ENCODE measurements at places on chromosomes 6 and 20.

- DNase-seq, result no peak
Observed at GRCh38 chr20:47810721-47811347, 25.6 kb upstream of the SULF2 start.

GRCh38 chr6:110557199-110557598 lies 80.8 kb upstream of the SLC22A16 start:
- no peak for DNase-seq

DNA sequence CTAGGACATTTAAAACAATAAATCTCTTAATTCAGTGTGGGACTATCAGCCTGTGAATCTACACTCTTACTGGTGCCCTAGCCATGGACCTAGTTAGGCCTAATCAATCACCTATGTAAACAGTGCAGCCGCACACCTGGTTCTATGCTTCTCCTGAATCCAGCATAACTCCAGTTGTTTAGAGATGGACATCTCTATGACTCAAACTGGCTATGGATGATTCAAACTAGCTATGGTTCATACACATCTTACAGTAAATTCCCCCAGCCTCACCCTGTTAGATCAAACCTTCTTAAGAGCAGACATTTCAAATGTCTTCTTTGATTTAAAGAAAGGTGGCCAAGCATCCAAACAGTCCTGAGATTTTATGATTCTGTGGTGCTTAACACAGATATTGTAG lies 34.7 kb downstream of the SLC35B3 start:
- DNase-seq, result no peak

DNA sequence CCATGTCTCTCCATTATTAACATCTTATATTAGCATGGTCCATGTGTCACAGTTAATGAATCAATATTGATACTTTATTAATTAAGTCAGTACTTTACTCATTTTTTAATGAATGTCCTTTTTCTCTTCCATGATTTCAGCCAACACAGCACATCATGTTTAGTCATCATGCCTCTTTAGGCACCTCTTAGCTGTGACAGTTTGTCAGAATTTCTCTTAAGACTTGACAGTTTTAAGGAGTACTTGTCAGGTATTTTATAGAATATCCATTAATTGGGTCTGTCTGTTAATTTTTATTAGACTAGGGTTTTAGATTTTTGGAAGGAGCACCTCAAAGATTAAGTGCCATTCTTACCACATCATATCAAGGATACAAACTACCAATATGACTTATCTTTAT lies 729.4 kb downstream of the HACE1 start:
- DNase-seq, result no peak

DNA sequence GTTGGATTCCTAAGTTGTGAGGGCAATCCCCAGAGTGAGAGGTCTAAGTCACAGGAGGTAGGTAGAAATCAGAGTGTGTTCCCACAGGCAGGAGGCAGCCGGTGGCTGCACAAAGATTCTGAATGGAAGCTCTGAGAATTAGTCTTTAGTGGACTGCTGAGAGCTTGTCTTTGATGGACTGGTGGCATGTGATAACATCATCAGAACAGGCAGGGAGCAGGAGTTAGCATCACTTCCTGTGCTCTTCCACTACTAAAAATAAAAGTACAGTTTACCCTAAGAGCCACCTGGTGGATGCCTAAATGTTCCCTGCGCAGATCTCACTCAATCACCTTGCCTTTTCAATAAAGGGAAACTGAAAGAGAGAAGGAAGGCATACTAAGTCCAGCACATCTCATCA lies 294.6 kb upstream of the POU3F2 start:
- no peak for DNase-seq

- no peak for DNase-seq
Observed at GRCh38 chr6:37005827-37006567, 542 bp downstream of the FGD2 start.

GRCh38 chr6:56794421-56794820 lies 151.7 kb upstream of the DST start:
- no peak for DNase-seq

DNA sequence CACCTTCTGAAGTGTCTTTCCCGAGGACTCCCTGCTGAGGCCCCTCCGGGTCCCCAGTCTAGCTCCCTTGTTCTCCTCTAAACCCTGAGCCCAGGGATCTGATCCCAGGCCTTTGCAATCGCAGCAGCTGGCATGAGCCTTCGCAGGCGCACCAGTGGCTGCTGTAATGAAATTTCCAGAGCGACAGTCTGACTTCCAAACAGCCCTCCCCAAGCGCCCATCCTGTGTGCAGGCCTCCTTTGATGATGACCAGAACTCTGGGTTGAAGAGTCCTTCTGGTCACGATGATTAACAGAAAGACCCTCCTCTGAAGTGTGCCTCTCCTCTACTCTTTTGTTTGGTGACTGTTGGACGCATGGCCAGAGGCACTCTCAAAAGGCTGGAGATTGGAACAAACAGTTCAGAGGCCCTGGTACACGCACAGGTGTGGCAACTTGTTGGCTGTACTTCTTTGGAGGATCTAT lies 89.1 kb upstream of the MPC1 start:
- DNase-seq, result no peak

DNA sequence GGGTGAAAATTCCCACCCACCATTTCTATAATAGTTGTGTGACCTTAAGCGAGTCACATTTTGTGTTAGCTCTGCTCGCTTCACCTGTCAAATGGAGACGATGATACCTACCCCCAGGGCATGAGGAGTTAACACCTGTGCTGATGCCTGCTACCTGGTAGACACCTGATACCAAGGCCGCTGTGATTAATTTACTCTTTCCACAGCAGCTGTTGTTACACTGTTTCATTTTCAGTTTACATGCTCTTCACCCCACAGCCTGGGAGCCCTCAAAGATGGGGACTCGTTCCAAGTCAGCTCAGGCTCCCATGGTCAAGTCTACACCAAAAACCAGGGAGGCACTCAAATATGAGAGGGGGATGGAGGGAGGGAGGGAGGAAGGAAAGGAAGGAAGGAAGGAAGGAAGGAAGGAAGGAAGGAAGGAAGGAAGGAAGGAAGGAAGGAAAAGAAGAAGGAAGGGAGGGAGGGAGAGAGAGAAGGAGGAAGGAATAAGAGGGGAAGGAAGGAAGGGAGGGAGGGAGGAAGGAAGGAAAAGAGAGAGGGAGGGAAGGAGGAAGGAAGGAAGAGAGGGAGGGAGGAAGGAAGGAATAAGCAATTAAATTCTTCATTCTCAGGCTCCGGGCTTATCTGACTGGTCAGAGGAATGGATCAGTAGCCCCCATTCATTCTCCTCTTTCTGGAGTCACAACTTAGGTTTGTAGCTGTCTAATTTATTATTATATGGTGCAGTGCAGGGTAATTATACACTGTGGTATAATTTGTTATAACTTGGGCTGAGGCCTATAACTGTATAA lies 40.9 kb downstream of the PDYN start:
- DNase-seq, result no peak

DNA sequence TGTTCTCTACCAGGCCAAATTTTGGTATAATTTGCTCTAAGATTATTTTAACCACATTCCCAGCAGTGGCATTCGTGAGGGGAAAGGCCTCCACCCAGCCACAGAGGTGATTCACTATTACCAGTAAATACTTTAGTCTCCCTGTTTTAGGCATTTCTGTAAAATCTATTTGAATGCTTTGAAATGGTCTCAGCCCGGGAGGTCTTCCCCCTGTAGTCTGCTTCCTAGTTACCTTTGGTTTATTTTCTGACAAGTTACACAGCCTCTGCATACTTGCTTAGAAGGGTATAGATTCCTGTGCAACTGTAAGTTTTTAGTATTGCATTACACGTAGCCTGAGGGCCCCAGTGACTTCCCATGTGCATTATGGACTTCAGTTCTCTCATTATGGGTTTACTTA lies 248.7 kb downstream of the C6orf118 start:
- DNase-seq, result no peak

- DNase-seq, result no peak
Observed at GRCh38 chr6:122845916-122846612, 57.0 kb downstream of the SMPDL3A start.

DNA sequence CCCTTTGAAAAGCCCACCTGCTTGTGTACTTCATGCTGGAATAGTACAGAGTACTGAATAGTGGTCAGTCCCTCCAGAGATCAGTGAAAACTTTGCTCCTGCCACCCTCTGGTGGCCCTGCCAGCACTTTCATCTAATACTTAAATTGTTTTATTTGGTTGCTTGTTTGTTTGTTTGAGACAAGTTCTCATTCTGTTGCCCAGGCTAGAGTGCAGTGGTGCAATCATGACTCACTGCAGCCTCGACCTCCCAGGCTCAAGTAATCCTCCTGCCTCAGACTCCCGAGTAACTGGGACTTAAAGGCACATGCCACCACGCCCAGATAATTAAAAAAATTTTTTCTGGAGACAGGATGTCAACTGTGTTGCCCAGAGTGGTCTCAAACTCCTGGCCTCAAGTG lies 9.1 kb downstream of the FAM83D start:
- no peak for DNase-seq

GRCh38 chr6:41341580-41341979 lies 6.2 kb downstream of the NCR2 start:
- DNase-seq, result no peak

DNA sequence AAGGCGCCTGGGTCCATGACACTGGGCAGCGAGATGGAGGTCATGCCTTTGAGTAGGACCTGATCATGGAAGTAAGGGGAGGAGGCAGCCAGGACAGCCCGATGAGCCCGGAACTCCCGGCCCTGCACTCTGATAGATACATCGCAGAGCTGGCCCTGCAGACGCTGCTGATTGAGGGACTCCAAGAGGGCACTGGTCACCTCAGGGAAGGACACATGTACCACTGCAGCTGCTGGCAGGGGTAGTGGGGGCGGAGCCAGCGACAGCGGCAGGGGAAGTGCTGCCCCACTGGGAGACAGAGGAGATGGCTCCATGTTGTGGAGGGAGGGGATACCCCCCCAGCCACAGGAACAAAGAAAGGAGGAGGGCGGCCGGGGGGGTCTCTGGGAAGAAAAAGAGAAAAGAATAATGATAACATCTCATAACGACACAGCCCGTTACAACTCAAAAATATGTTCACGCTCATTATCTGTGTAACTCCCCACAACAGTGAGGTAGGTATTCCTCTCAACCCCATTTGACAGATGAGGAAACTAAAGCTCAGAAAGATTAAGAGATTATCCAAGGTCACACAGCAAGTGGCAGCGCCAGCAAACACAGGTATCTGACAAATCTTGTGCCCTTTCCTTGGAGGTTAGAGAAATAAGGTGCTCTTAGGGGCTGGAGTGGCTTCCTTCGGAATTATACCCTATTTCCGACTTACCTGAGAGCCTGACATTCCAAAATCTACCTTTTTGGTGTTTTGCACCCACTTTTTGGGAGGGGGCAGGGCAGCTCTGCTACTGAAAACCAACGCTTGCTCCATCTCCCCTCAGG lies 733 bp downstream of the ZBTB22 start:
- no peak for DNase-seq

- no peak for DNase-seq
Observed at GRCh38 chr6:111763381-111763780, 109.9 kb downstream of the FYN start.

DNA sequence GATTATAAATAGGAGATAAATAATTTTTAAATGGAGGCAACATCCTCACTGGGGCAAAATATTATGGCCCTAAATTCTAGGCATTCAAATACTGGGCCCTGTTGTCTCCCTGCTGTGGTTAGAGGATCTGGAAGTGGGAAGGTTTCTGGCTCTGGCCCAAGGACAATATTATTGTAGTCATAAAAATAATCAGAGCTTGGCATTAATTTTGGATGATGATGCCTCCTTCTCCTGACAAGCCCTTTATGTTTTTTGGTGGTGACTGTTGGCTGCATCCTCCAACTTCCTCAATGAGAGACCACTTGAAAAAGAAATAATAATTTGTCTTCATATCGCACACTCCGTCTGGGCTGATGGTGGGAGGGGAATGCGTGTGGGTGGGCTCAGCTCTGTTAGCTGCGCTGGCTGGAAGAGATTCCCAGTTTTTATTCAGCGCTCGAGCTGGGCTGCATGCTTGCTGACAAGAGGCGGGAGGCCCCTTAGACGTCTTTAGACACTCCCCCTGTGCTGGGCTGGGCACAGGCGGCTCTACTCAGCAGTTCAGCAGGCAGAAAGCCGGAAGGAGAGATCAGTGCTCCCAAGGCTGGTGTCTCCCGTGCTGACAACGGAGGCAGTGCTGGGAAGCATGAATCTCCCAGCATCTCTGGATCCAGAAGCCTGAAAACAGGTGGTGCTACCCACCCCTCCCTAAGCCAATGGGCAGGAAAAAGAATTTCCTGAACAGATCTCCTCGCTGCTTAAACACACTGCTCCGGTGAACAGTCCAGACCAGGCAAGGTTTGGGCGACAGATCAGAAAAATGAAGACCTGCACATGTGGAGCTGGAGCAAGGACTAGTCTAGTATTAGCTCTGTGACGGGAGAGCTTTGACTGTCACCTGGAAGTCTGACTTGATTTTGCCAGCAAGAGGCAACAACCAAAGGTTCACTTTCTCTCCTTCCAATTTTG lies 97.7 kb downstream of the SYCP2 start:
- DNase-seq, result peak; percentile 92

DNA sequence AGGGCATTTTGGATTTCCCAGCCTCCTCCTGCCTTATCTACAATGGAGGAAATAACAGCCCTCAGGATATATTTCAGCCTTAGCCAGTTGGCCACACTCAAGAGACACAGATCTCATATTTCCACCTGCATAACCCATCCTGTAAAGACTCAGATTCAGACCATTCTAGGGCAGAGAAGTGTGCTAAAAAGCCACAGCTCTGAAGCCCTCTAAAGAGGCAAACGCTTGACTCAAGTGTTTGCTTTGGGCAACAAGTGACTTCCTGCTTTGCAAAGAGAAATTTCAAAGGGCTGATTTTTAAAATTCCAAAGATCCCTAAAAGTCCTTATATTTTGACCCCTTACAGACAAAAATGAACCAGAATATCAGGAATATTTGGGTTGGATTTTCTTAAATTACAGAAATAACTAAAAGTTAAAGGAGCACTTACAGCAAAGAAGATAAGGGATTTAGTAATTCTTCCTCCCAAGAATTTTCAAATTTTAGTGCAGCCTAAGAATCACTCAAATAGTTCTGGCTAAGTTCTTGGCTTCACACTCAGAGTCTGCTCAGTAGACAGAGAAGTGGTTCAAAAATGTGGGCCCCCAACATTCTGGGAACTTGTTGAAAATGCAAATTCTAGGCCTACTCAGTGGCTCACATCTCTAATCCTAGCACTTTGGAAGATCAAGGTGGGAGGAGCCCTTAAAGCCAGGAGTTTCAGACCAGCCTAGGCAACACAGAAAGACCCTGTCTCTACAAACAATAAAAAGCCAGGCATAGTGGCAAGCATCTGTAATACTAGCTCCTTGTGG lies 18.9 kb upstream of the ADGRF5 start:
- peak; percentile 81 for DNase-seq

DNA sequence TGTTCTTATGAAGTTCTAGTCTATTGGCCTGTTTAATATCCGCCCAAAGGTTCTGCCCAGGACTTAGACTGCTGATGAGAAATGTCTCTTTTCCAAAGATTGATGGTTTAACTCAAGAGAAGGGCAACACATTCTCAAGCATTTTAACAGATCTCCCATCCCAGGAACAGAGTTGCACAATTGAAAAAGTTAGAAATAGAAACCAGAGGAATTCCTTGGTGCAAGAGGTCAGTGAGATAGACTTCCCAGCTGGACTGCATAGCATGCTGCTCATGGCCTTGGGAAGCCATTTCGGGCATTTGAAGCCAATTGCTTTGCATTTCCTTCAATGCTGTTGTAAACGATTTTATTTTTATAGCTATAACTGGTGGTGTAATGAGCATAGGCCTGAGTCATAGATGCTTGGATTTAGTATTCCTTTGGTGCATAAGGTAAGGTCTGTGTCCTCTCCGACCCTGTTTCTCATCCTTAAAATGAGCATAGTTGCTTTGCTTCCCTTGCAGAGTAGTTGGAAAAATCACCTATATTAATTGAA lies 292.2 kb upstream of the JAG1 start:
- no peak for DNase-seq
